ENCODE measurements at places on chromosomes 2 and 18.

DNA sequence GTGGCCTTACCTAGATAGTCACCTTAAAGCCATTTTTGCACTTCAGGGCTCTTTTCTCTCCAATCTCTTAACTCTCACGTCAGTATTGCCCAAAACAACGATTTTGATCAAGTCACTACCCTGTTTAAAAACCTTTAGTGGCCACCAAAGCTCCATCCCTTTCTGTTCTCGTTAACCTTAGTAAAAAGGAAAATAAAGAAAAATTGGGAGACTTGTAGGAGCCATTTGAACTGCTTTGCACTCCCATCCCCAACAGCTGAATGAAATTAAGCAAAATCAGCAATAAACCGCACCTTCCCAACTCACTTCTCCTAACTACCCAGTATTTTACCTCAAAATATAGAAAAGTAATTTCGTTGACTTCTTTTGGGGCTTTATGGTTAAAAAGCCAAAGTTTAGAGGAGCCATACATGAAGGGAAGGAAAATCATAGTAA is 686 bp upstream of the ARL5A start:
- DNase-seq: no peak

DNA sequence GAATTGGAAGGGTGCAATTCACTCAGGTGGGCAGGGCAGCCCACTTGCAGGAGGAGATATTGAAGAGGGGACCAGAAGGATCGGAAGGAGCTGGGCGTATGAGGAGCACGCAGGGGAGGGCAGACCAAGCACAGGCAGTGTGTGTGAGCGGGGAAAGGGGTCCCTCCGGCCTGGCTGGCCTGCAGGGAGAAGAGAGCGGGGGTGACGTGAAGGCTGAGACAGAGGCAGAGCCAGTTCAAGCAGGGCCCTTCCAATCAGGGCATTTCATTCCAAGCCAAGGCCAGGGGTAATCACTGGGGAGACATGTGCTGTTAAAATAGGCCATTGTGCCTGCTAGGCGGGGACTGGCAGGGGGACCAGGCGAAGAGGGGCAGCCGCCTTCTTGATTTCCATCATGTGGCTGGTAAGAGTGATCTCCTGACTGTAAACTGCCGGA is 62.2 kb downstream of the ACKR3 start:
- no peak for DNase-seq

- DNase-seq: no peak
Measured at GRCh38 chr2:233100192-233100998, 40.3 kb downstream of the INPP5D start.

DNA sequence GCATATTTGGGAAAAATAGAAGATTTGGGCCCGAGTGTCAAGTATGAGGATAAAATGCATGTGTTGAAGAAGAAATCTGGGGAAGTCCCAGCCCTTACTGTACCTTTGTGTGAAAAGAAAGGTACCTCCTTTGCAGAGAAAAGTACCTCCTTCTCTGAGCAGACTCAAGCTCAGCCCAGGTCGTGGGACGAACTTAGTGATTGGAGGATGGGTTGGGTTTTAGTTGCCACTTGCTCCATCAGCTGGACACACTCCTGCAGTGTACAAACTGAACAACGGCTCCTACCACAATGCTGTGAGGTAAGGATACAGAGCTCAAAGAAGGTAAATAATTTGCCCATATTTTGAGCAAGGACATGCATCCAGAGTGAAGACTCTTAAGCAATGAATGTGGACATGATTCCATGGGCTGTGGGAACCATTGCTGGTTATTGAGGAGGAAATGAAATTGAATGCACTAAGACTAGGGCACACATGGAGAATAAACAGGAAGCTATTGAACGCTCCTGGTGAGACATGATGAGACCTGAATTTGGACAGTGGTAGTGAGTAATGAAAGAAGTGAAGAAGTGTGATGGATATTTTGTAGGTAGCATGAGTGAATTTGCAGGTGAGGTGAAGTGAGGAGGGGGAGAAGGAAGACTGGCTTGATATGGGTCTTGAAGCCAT is 49.8 kb upstream of the IL1RL1 start:
- DNase-seq: no peak

GRCh38 chr18:61470031-61470674 is 136.9 kb downstream of the CDH20 start:
- peak; percentile 94 for DNase-seq

DNA sequence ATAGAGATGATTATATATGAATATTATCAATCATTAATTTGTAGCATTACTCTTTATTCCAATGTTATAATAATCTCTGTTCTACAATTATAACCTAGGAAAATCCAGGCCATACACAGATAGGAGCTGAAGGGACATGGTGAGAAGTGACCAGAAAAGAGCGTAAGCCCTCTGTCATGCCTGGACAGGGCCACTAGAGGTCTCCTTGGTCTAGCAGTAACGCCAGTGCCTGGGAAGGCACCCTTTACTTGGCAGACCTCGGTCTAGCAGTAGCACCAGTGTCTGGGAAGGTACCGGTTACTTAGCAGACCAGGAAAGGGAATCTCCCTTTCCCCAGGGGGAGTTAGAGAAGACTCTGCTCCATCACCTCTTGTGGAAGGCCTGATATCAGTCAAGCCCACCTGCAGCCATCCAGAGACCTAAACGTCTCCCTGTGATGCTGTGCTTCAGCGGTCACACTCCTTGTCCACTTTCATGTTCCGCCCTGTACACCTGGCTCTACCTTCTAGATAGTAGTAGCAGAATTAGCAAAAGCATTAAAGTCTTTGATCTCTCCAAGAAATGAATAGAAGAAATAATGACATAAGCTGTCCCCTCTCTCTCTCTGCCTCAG is 447.5 kb upstream of the FSIP2 start:
- DNase-seq: peak; percentile 64

DNA sequence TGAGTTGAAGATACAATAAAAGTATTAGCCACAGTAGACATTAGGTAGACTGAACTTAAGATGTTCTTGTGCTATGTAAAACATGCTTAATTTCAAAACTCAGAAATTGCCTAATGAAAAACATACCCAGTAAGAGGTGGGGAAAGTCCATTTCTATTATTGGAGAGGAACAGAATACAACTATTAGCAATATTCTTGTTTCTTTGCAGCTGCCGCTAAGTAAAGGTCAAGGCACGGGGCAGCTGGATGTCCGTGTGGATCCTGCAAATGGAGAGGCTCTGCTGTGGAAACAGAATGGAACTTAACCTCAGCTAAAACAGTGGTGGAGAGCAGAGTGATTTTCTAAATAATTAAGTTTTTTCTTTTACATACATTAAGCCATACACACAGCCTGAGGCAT is 139.2 kb upstream of the ARHGAP28 start:
- DNase-seq: no peak

DNA sequence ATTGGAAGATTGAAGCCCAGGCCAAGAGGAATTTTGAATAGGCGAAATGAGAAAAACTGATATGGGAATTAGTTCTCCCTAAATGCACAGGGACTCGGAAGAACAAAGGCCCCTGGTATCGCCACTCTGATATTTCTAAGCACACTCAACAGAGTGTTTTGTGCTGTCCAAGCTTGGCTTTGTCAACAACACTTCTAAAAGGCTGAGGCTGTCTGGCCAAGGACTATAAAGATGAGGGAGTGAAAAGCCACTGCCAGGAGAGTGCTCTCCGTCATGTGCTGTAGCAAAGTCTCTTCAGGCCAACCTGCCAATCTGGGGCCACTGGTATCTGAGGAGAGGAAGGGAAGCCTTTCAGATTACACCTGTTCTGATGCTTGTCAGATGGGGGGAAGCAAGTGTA is 611.2 kb upstream of the PIK3C3 start:
- no peak for DNase-seq

GRCh38 chr2:227862227-227862740 is 9.1 kb upstream of the DAW1 start:
- peak; percentile 51 for DNase-seq

DNA sequence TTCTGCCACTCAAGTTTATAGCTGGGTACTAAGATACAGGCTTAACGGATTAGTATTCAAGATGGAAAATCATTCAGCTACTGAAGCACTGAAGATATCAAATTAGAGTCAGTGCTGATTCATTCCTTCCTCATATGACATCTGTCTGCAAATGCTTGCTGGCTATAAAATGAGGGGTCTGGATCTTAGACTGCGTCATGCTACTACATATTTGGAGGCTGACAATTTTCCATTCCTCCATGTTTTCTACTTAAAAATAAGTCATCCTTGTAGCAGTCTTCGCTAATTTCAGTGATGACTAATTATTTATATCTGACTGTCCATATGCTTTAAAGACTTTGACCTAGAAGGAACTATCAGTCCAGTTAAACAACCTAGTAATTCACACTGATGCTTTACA is 233.4 kb downstream of the RIT2 start:
- no peak for DNase-seq

GRCh38 chr2:103132536-103133217 is 370.8 kb downstream of the TMEM182 start:
- no peak for DNase-seq

DNA sequence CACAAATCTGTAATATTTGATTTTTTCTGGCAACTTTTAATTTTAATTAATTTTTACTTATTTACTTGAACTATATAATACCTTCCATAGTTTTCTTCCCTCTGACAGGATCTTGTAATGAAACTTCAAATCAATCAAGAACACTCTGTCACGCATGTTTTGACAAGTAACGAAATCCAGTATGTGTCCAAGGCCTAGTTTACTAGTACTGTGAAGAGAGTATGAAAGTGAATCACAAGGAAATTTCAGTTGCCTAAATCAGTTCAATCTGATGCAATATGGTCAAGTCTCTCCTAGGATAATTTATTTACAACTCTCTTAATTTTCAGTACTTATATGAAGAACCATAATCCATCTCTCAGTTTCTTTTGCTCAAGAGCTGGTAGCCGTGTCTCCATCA is 1344.6 kb upstream of the ZEB2 start:
- no peak for DNase-seq

All from eye (tissue), 1 donor.